ENCODE measurements at places on chromosomes 7 and 10. TPM values are rescaled to one million over a fixed set of nuclear protein-coding genes. Genes with fewer than 3 reads are reported as not detected.

AVPI1 gene
- total RNA-seq = 6.9 TPM

GRCh38 chr7:49513911-49514310, 259.5 kb upstream of the VWC2 start:
- DNase-seq = no peak

GRCh38 chr7:2863461-2864066, 19.5 kb upstream of the GNA12 start:
- peak; percentile 63 for DNase-seq

DNA sequence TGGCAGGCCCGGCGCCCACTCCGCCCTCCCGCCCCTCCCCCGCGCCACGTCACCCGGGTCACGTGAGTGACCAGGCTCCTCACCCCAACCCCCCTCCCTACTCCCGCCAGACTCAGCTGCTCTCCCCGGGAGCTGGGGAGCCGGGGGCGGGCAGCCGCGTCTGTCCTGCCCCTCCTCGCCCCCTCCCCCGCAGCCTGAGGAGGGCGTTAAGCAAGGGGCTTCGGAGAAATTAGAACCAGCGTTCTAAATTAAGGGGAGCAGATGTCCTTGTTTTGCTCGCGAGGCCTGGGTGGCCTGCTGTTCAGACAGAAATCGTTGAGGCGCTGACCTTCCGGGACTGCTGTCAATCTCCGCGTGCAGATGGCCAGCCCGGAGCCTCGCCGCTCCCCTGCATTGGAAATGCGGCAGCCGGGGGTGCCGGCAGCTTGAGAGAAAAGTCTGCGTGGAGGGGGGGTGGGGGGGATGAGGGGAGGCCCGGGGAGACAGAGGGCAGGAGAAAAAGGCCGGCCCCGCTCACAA, 102.2 kb upstream of the ZNF438 start:
- DNase-seq = peak; percentile 79

DNA sequence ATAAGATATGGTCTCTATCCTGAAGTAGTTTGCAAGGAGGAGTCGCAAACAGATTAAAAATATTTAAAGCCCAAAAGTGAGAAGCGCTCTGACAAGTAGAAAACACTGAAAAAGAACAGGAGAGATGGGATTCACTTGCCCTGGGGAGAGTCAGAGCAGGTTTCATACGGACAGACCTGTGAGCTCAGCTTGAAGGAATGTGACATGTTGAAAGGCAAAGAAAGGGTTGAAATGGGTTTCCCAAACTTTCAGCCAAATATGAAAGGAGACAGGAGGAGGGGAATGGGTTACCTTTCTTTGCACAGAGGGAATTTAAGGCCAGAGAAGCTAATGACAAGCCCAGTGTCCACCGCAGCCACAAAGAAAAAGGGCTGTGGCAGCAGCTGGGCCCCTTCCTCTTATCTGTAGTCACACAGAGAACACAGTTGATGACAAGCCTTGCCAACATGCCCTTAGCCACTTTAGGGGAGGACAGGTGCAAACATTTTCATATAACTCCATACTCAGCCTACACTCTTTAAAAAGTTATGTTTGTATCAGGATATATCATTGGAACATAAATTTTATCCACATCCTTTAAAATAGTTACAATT, 14.9 kb downstream of the HOXA1 start:
- DNase-seq = no peak

- no peak for DNase-seq
Observed at GRCh38 chr10:53839440-53840039, 961.5 kb downstream of the PCDH15 start.

CUBN gene
- total RNA-seq = 0.26 TPM

DNA sequence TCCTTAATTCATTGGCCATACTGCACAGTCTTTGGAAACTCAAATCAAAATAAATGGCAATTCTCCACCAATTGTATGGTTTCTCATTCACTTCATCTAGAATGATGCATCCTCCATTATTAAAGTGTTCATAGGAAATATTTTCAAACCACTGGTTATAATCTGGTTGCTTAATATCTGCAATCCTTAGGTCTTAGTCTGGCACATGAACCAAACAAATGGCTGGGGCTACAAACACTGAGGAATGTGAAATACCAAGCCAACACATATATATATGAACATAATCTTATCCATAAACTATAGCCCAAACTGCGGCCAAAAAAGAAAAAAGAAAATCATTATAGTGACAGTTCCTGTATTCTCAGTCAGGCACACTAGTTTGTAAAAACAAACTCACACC, 5.7 kb upstream of the MSS51 start:
- DNase-seq = no peak

FAM131B gene
- 18.5 TPM for total RNA-seq

POM121 gene
- total RNA-seq = 80.2 TPM

GRCh38 chr7:67518580-67518979, 521.9 kb downstream of the TYW1 start:
- no peak for DNase-seq

DNA sequence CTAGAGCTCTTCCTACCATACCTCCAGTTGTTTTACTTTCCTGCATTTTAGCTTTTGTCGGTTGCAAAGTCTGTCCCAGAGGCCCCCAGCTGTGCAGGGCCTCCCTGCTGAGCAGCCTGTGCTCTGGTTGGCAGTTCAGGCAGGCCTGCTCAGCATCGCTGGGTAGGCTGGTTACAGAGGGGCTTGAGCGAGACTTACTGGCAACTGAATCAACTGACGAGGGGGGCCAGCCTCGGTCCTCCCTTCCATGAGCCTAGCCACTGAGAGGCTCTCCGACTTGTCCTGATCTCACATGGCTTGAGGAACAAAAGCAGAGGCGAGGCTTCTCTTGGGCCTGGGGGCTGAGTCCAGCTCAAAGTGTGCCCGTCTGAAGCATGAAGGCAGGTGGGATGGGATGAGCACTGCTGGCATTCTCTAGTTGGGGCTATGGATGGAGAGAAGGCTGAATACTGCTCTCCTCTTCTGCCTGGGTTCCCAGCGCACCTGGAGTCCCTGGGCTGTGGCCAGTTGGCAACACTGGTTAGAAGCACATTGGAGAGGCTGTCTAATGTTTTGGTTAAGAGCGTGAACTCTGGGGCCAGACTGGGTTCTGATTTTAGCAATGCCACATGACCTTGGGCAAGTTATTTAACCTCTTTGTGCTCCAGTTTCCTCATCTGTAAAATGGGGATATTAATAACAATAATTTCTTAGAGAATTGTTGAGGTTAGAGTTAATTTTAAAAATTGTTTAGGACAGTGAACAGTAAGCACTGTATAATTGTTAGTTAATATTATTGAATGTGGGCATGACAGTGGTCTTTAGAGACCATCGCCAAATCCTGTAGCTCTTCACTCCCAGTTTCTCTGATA, 6.9 kb upstream of the SFRP5 start:
- DNase-seq = no peak

NRP1 gene
- 4.1 TPM for total RNA-seq

GRCh38 chr10:61475449-61475873, 22.3 kb upstream of the TMEM26 start:
- DNase-seq = no peak

- no peak for DNase-seq
Observed at GRCh38 chr10:82738592-82738991, 863.6 kb downstream of the NRG3 start.

DNA sequence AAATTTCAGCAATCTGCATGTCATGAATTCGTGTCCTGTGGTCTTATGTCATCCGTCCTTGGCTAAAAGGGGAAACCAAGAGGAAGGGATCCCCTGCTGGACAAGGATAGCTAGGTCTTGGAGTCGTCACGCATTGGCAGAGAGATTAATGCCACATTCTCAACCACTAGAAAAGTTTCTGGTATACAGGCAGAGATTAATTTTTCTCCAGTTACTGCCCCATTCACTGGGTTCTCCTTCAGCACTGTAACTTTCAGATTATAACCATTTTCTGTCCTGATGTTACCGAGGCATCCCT, 1060.6 kb upstream of the AUTS2 start:
- no peak for DNase-seq

DNA sequence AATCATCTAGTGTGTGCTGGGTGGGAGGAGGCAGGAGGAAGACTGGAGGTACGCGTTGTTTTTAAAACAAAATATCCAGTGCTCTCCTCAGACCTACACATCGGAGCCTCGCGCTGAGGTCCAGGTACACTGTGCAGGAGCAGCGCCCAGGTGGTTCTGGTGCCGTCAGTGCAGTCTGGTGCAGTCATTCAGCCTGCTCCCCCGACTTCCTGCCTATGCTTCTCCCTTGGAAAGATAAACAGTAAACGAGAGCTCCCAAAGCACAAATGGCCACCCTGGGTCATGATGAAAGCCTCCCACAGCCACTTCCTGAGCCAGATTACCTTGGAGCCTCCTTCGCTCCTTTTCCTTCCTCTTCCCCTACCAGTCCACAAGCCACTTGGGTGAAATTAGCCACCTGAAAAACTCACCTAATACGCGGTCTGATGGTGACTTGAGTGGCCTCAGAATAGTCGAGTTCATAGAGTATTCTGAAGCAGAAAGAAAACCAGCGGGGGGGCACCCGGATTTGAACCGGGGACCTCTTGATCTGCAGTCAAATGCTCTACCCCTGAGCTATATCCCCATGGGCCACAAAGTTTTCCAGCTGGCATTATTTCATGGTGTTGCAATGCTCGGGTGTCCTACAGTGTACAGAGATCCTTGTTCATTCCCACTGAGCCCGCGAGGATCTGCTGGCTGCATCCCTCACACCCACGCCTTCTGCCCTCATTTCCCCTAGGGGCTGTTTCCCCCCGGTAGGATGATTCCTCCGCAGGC, 82.5 kb downstream of the ZNF467 start:
- DNase-seq = peak; percentile 90

DNA sequence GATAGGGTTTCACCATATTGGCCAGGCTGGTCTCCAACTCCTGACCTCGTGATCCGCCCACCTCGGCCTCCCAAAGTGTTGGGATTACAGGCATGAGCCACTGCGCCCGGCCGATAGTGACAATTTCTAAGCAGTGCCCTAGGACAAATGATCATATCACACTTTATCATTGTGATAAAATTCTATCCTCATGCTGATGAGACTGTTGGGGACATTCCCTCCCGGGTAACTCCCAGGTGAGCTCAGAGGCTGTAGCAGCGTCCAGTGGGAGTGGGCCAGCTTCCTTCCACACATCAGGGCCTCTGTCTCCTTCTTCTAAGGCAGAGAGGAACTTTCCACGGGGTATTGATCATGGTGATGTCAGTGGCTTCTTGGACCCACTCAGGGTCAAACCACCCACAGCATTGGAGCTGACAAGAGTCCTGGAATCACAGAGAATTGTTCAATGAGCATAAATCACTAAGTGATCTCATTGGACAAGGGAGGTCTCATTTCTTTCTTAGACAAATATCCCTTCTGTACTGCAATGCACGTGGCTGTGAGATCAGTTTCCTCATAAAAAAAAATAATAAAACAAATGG, 256.1 kb downstream of the KLF6 start:
- DNase-seq = no peak

GRCh38 chr7:128302139-128302538, 41.6 kb downstream of the RBM28 start:
- DNase-seq = no peak

SHH gene
- total RNA-seq = 0.07 TPM

GRCh38 chr7:155357573-155358041, 59.9 kb downstream of the INSIG1 start:
- DNase-seq = no peak

GRCh38 chr10:86169066-86169465, 197.5 kb downstream of the GRID1 start:
- DNase-seq = no peak

CTBP2 gene
- total RNA-seq = 212 TPM

FBXO24 gene
- 0.85 TPM for total RNA-seq

TCAF2 gene
- total RNA-seq = 0.04 TPM
